ENCODE measurements at places on chromosomes 1 and 21.

GRCh38 chr1:95553595-95553994, 319.6 kb downstream of the RWDD3 start:
- DNase-seq, result no peak

DNA sequence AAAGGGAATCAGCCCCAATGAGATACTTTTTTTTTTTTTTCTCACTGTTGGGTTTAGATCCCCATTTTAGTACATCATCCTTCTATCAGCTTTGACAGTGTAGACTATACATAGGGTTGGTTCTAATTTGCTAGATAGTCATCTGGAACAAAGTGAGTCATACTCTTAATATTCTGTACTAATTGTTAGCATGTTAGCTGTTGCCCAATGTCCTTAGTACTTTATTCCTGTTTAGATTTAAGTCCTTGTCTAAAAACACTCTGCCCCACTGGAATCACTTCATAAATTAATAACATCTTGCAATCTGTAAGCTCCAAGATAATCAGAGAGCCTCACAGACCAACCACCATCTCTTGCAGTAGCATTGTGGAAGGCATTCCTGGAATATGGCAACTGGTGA, 209.8 kb upstream of the KIAA0040 start:
- no peak for DNase-seq

GRCh38 chr1:55959136-55959548, 620.2 kb downstream of the PLPP3 start:
- DNase-seq, result no peak

DNA sequence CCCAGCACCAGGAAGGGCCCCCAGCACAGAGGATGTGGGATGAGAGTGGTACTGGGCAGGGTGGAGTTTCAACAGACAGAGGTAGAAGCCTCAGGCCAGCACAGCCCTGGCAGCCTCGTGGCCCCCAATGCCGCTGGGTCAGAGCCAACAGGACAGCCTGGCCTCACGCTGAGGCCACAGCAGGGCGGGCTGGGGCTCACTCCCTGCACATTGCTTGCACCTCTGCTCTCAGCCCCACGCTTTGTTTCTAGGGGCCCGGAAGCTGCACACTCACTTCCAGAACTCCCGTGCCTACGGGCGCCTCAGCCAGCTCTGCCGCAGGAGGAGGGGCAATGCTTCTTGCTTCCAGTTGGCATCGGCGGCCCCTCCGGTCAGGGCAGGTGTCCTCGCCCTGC, 72.9 kb downstream of the SIK1 start:
- no peak for DNase-seq

GRCh38 chr1:184443201-184443600, 56.4 kb downstream of the C1orf21 start:
- DNase-seq, result no peak

DNA sequence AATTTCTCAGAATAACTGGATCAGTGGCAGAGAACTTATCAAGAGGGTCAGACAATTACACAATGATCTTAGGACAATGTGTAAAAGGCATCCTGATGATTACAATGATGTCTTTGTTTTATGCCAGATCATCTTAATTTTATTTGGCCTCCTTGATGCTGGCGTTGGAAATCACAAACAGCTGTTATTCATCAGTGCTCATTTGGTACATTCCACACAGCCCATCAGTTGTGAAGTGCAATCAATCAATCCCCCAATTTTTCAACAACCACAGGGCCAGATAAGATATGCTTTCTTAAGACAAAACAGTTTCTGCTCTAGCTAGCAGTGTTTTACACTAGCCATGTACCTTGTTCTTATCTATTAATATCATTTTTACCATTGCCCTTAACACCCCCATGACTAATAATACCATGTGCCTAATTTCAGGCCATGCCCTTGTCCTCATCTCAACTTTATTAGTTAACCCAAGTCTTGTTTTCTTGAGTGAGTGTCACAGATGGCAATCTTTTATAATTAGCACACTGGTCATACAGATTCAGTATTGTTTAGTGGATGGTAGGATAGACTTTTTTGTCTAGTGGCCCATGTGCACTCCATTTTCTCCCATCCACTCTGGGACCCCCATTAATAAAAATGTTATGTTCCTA, 40.8 kb upstream of the COL24A1 start:
- no peak for DNase-seq

All from non-pigmented ciliary epithelial cell (primary cell).